ENCODE measurements at places on chromosomes 3 and 15.

- no peaks in the 10 kb centered on the region for H3K27me3 ChIP-seq
- no peak overlapping the region for H3K27ac ChIP-seq
- no peak overlapping the region for H3K4me3 ChIP-seq
- H3K4me1 ChIP-seq, result no peaks in the 10 kb centered on the region
Observed at GRCh38 chr15:57198131-57198530, 178.2 kb upstream of the CGNL1 start.

- H3K4me3 ChIP-seq, result peak overlapping the region; percentile 29
- no peaks in the 10 kb centered on the region for H3K27me3 ChIP-seq
- peak; percentile 98 for DNase-seq
- peaks cover 25% of the 10 kb centered on the region for H3K4me1 ChIP-seq
- H3K36me3 ChIP-seq, result no peaks in the 10 kb centered on the region
Observed at GRCh38 chr3:141863491-141863890, 13.0 kb upstream of the ATP1B3 start.

DNA sequence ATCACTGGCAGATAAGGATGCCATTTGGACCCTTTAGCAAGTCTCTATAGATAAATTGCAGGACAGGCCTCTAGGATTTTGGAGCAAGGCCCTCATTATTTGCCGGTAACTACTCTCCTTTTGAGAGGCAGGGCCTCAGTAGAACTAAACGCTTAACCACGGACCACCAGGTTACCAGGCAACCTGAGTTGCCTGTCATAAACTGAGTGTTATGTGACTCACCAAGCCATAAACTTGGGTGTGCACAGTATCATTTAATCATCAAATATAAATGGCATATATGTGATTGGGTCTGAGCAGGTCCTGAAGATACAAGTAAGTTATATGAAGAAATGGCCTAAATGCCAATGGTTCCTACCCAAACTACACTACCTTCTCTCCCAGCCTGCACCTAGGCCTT, 93.2 kb downstream of the BCHE start:
- H3K27ac ChIP-seq, result no peak overlapping the region
- no peaks in the 10 kb centered on the region for H3K4me1 ChIP-seq
- no peaks in the 10 kb centered on the region for H3K27me3 ChIP-seq
- no peak for DNase-seq
- H3K4me3 ChIP-seq, result no peak overlapping the region
- no peaks in the 10 kb centered on the region for H3K36me3 ChIP-seq

DNA sequence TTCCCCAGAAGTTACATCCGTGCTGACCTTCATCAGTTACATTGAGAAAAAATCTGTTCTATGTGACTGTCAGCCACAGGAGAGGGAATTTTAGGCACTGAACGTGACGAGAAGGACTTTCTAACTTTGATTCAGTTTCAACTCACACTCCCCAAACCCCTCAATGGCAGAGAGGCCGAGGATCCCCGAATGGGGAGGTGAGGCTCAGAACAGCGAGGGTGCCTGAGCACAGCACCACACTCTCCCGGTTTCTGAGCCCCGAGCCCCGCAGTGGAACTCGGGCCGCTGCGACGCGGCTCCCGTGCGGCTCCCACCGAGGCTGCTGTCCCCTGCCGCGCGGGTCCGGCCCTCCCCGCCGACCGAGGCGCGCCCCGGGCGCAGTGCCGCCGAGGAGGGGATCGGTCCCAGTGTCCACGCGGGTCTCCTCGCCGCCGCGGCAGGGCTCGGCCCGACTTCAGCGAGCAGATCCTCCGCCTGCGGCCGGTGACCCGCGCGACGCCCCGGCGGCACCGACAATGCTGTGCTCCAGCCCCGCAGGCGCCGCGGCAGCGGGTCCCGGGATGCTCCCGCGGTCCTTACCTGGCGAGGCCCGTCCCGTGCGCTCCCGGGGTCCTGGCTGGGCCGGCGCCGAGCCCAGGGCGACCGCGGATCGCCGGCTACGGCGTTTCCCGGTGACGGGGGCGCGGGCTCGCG, 439 bp downstream of the CTXND1 start:
- peaks cover 71% of the 10 kb centered on the region for H3K27me3 ChIP-seq
- no peak for DNase-seq
- H3K27ac ChIP-seq, result no peak overlapping the region

DNA sequence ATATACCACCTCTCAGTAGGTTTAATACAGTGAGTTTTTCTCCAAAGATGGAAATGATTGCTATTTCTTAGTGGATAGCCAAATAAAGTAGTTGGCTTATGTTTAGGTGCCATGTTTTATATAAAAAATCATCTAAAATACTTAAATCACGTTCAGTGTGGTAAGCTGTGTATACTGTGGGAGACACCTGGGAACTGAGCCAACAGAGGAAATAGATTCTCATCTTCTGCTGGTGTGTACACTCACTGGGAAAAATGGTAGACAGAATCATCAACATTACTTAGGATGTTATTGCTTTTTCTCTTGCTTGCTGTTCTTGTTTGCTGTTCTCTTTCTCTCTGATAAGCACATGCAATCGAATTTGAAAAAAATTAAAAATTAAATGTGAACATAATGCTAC, 112.6 kb upstream of the MB21D2 start:
- H3K27me3 ChIP-seq, result no peaks in the 10 kb centered on the region
- no peak overlapping the region for H3K4me3 ChIP-seq
- no peaks in the 10 kb centered on the region for H3K36me3 ChIP-seq
- H3K27ac ChIP-seq, result no peak overlapping the region
- DNase-seq, result no peak
- no peaks in the 10 kb centered on the region for H3K4me1 ChIP-seq

Data from CD14-positive monocyte (primary cell).